ENCODE measurements at places on chromosomes 13 and 19.

DNA sequence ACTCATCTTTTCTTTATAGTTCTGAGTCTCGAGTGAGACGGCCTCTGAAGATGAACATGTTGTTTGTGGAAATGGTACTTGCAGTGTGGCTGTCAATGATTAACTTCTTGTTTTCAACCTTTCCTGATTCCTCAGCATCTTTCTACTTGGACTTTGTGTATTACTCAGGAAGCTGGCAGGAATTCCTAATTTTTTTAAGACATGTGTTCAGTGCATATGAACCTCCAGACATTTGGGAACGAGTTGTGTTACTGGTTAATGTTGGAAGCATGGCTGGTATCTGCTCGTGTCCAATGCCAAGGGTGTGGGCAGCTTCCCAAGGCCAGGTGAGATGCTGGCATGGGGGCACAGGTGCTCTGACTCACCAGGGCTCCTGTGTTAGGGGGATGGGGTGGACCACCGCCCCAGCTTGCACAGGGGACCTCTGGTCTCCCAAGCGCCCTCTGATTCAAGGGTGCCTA lies 61.1 kb upstream of the MCF2L start:
- DNase-seq: no peak

DNA sequence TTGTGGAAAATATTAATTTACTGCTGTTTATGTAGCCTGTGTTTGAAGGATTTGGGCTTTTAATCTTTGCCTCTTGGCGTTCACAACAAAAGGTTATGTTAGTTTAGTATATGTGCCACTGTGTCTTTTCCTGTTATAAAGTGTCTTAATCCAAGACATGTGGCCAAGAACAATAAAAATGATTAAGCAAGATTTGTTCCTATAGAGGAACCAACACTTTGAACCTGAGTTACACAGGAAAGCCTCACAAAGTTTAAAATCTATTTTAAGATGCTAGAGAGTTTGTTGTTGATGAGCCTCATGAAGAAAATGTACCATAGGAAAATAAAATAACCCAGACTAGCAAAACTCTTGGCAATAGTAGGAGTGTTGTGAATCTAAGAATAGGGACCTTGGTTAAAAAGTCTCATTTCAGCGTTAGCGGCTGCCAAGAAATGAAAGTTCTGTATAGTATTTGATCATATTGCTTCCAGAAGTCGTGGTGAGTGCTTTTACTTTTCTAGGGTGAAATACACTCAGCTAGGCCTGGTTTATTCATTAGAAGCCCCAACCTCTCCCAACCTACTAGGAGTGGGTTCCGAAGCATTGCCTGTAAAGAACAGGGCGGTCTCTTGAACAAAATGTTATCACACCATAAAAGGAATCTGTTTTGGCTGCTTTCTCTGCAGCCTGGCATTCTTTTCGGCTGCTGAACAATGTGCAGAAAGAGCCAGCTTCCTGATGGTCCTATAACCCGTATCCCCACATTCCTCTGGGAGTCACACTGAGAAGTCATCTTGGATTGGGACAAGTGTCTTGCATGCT lies 102.6 kb downstream of the LRCH1 start:
- DNase-seq: no peak

- no peak for DNase-seq
Measured at GRCh38 chr19:48308631-48309586, 16.4 kb upstream of the EMP3 start.

DNA sequence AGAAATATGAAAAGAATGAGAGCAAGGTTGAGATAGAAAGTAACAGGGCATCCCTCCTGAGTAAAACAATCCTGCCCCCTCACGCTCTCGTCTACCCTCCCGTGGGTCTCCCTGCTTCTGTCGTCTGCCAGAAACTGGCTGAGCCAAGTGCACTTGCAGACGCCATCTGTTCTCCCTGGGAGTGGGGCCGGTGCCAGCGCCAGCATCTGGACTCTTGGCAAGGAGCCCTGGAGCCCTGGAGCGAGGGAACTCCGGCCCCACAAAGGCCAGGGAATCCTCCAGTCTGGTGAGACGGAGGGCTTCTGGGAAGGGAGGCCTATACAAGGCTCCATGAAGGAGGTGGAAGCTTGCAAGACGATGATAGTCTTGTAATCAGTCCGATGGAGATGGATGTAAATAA lies 2.3 kb upstream of the TMEM91 start:
- no peak for DNase-seq

GRCh38 chr13:24716446-24716845 lies 36.2 kb downstream of the ATP12A start:
- DNase-seq: no peak

DNA sequence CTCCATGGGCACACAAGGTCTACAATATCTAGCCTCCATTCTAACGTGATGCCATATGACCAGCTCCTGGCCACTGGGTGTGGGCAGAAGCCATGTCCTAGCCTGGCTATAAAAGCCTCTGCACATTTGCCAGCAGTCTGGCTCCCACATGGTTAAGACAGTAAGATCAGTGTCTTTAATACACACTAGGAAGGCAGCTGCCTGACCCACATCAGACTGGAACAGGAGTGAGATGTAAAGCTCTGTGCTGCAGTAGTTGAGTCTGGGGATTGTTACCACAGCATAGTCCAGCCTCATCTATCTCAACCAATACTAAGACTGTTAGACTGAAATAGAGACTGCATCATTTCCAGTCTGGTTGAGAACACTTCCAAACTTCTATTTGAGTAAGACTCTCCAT lies 533.1 kb downstream of the IRS2 start:
- DNase-seq: no peak

- DNase-seq: no peak
Measured at GRCh38 chr13:37412241-37412921, 186.2 kb downstream of the POSTN start.

DNA sequence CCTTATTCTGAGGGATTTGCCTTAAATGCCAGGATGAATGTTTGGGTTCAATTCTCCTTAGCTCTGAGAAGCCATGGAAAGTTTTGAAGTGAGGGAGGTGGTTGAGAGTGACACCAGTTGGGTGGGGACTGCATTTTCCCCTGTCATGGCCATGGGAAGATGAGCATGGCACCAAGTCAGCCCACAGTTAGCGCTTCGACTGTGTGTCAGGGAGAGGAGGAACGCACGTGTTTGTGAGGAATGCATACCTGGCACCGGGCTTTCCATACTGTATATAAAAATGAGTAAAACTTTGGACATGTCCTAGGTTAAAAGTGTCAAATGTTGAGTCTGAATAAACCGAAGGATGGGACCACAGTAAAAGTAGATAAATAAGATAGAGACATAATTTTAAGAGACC lies 187.5 kb upstream of the KL start:
- no peak for DNase-seq

GRCh38 chr13:77099415-77099814 lies 72.5 kb upstream of the FBXL3 start:
- DNase-seq: no peak

DNA sequence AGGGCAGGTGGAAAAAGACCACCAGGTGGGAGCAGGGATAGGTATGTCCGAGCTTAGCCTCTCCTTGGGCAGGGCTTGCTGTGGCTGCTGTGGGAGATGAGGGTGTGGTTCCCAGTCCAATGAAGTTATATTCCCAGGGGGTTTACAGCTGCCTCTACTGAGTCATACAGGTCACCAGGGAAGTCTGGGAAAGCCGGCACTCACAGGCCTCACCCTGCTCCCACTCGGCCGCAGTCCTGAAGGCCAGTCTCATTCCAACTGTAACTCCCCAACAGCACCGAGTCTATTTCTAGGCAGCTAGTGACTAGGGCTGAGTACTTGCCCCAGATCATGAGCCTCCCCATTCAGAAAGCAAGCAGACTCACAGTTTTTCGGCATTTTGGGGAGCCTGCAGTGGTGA lies 77.1 kb downstream of the FNDC3A start:
- no peak for DNase-seq

GRCh38 chr19:42397263-42398166 lies 7.4 kb upstream of the CNFN start:
- no peak for DNase-seq

DNA sequence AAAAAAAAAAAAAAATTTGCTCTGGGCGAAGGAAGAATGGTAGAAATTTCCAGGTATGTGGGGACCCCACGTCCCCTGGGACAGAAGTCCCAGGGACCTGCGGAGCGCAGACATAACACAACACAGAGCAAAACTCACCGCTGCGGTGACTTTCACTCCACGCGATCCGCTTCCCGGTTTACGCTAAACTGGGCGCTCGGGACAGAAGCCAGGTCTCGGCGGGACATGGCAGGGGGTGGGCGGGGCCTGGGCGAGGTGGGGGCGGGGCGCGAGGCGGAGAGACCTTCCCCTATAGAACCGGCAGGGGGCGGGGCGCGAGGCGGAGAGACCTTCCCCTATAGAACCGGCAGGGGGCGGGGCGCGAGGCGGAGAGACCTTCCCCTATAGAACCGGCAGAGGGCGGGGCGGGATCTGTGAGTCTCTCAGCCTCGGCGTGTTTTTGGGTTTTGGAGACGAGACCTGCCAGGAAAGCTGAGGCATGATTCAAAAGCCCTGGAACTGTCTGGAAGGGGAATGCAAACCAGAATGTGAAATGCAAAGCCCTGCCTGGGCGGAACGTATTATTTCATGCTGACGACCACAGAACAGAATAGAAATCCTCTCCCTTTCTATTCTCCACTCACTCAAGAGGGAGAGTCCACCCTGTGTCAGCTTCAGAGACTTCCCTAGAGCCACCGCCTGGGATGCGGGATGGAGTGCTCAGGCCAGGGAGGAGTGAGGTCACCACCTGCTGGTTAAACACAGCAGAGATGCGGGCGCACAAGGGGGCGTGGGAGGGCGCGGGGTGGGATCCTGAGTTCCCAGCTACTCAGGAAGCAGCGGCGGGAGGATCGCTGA lies 20.2 kb upstream of the ERVV-1 start:
- peak; percentile 60 for DNase-seq

DNA sequence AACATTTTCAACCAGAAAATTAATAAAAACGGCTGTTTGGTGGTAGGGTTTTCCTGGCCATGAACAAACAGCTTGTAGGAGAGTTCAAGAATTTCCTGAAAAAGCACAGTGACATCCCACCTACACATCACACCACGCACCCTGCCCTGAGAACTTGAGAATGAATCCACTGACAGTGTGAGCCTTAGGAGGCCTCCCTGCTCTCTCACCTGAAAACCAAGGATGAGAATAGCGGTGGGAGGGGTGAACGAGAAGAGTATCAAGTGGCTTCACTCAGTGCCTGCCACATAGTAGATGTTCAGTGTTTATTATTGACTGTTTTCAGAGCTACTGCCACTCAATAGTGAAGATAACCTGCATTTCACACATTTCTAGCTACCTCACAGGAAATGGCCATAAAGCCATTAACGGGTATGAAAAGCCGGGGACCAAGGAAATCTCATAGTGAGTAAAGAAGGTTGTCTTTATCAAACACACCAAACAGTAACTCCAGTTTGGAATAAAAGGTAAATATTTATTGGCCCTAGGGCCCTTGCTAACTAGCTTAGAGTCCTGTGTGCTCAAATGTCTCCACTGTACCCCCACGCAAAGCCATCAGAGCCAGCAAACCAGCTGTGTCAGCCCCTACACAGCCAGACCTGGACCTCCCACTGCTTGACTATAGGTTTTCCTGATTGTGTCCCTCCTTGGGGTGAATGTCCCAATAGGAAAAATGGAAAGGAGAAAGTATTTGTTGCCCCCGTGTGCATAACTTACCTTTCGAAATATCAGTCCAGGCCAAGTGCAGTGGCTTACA lies 40.6 kb downstream of the TPT1 start:
- no peak for DNase-seq

GRCh38 chr13:66222926-66223325 lies 1007.2 kb downstream of the PCDH9 start:
- DNase-seq: no peak

DNA sequence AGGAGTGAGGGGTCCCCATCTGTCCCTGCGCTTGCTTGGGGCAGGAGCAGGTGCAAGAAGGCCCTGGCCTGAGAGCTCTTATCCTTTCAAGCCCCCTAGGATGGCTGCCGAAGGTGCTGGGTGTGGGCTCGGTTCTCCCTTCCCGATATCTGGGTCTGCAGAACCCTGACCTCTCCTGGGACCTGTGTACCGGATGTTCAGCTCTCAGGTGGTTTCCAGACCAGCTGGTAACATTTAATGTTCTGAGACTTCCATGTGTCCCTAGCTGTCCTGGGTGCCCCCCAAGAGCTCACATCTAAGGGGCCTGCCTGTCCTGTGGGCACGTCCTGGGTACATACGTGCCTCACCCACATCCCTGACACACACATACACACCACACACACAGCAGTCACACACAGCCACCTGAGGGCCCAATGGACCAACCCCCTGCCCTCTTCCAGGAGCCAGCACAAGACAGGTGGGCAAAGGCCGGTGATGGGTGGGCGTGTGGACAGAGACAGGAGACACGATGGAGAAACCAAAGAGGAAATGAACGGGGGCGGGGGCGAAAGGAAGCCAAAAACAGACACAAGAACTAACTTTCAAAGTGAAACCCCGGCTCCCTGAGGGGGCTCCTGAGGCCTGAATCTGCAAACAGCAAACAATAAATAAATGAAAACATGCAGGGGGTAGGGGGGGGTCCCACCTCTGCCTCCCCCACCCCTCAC lies 124.3 kb downstream of the PTPRS start:
- no peak for DNase-seq

DNA sequence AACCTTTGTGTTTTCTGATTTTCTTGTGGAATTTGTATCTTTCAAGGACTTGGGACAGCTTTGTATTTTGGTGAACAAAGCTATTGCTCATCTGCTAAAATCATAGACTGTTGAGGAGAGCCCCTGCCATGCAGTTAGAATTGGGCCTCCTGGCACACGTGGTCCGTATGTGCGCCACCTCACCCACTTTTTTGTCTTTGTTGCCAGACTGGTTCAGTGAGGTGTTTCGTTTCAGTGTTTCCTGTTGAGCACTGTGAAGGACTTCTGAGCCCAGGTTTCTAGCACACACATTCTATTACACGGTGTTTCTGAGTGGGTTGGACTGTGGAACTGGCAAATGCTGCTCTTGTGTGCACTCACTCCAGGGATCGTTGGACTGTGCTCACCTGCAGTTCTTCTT lies 37.6 kb upstream of the RNF113B start:
- no peak for DNase-seq

- no peak for DNase-seq
Measured at GRCh38 chr13:98142380-98143156, at the start of gene FARP1. TSS of gene FARP1 (plus strand) at chr13:98143094. CDS start at chr13:98213243, 70,149 bp downstream.

- no peak for DNase-seq
Measured at GRCh38 chr13:113002206-113002912, 33.3 kb downstream of the MCF2L start.

- no peak for DNase-seq
Measured at GRCh38 chr13:97901716-97902115, 51.8 kb upstream of the IPO5 start.

DNA sequence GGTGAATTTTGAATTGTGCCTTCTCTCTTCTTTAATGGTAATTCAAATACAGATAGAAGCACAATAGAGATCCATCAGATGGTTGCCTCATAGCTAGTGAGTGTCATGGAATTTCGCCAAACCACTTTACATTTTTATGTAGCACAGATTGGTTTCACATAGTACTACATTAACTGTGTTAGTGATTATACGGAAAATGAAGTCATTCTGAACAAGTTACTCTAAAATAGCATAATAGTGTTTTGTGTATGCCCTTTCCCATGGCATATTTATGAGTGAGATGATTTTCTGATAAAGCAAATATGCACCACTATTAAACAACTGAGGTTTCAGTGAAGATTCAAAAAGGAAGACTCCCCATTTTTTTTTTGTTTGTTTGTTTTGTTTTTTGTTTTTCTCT lies 1623.5 kb downstream of the PCDH9 start:
- DNase-seq: no peak

GRCh38 chr19:46704379-46705076 lies 12.4 kb downstream of the PRKD2 start:
- peak; percentile 90 for DNase-seq
